ENCODE measurements at places on chromosomes 6 and 20.

- DNase-seq = no peak
These were observed 35.9 kb upstream of the RAB23 start for GRCh38 chr6:57257911-57258541.

DNA sequence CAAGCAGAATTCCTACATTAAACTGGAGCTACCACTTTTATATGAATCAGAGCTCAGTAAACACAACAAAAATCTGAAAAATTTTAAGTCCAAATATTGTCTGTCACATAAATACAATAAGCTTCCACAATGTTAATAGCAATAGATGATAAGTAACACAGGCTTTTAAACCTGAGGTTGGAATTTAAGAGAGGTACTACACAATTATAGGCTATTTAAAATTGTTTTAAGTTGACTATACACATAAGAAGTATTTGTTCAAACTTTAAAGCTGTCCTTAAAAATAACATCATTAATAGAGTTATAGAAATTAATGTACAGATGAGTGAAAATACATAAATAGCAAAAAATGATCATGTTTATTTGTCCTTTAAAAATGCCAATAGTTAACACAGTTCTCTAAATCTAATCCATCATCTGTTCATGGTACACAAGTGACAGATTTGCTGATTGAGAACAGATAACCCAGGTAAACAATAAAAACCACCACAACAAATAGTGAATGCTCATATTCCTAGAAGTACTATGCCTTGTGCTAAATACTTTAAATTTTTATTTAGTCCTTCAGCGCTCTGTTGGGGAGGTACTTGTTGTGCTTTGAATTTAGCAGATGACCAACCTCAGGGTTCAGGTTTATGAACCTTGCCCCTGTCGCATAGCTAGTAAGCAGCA lies 382.3 kb upstream of the ID4 start:
- DNase-seq = no peak

DNA sequence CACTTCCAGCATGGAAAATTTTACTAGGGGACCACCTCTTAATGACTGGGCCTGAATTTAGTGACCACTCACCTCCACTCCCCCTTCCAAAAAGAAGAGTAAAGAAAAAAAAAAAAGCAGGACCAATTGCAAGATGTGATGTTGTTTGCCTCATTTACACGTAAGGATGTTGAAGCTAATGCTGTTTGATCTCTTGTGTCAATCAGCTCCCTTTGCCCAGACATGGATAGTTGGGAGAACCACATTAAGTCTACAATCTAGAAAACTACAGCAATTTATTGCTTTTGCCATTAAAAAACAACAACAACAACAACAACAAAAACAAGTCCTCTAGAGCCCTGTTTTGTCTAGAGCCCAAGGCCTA lies 11.0 kb upstream of the DSTN start:
- no peak for DNase-seq

DNA sequence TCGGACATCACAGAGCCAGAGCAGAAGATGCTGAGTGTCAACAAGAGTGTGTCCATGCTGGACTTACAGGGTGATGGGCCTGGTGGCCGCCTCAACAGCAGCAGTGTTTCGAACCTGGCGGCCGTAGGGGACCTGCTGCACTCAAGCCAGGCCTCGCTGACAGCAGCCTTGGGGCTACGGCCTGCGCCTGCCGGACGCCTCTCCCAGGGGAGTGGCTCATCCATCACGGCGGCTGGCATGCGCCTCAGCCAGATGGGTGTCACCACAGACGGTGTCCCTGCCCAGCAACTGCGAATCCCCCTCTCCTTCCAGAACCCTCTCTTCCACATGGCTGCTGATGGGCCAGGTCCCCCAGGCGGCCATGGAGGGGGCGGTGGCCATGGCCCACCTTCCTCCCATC lies 11.4 kb upstream of the ZBTB9 start:
- DNase-seq = no peak

GRCh38 chr6:26556263-26557070 lies 18.3 kb downstream of the HMGN4 start:
- no peak for DNase-seq
